ENCODE measurements at places on chromosomes 11 and 22.

- DNase-seq, result no peak
Measured at GRCh38 chr11:45000918-45001317, 50.2 kb upstream of the TP53I11 start.

DNA sequence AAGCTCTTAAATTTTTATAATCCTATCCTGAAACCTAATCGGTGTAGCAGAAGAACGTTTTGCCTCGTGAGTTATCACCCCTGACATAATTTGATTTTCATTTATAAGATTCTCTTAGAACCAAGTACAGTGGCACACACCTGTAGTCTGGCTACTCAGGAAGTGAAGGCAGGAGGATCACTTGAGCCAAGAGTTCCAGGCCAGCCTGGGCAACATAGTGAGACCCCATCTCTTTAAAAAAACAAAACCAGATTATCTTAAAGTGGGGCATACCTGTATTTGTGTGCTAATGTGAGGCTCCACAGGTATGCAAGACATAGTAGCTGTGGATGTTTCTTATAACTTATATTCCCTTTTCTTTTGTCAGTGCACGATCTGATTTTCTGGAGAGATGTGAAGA is 19.0 kb downstream of the ZFTA start:
- no peak for DNase-seq

- no peak for DNase-seq
Measured at GRCh38 chr11:15194671-15195415, 80.1 kb downstream of the INSC start.

- no peak for DNase-seq
Measured at GRCh38 chr11:94447149-94447548, 45.9 kb upstream of the GPR83 start.

GRCh38 chr22:35972559-35972958 is 56.1 kb downstream of the RBFOX2 start:
- DNase-seq, result no peak

GRCh38 chr11:134667505-134667904 is 255.5 kb upstream of the B3GAT1 start:
- DNase-seq, result no peak

- no peak for DNase-seq
Measured at GRCh38 chr11:17790453-17790852, 55.9 kb downstream of the KCNC1 start.

- no peak for DNase-seq
Measured at GRCh38 chr11:69200331-69201065, 44.8 kb downstream of the SMIM38 start.

- no peak for DNase-seq
Measured at GRCh38 chr11:86089659-86090058, 20.8 kb upstream of the PICALM start.

- no peak for DNase-seq
Measured at GRCh38 chr11:91860661-91861060, 364.0 kb upstream of the FAT3 start.

DNA sequence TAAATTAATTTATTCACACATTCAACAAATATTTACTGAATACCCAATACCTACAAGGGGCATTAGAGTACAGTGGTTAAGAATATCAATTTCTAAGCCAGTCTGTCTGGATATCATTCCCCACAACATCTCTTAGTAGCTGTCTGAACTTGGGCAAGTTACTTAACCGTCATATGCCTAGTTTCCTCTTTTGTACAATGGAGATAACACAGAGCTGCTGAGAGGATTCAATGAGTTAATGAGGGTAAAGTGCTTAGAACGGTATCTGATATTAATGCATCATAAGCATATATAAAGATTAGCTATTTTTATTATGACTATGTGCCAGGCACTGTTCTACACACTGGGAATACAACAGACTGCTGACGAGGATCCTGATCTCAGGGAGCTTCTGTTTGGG is 116.4 kb downstream of the APOL5 start:
- no peak for DNase-seq

DNA sequence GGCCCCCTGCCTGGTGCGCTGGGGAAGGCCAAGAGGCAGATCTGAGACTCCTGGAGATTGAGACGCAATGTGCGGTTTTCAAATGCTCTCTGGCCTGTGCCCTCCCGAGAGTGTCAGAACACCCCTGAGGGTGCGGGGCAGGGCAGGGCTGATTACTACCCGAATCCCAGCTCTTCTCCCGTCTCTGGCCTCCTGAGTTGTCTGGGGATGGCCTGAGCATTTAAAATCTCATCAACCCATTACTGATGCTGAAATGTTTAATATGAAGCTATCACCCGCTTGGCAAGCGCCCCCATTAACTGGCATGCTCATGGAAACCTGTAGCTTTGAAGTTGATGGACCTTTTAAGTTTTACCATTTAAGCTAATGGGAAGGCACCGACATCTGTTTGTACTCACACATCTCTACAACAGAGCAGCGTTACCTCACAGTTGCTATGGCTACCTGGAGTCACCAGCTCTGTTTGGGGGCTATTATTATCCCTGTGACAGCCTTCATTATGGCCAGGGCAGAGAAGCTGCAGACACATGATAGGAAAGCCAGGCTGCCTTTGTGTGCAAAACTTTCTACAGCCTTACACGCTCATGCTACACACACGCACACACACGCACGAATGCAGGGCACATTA is 3.6 kb upstream of the MB start:
- no peak for DNase-seq

DNA sequence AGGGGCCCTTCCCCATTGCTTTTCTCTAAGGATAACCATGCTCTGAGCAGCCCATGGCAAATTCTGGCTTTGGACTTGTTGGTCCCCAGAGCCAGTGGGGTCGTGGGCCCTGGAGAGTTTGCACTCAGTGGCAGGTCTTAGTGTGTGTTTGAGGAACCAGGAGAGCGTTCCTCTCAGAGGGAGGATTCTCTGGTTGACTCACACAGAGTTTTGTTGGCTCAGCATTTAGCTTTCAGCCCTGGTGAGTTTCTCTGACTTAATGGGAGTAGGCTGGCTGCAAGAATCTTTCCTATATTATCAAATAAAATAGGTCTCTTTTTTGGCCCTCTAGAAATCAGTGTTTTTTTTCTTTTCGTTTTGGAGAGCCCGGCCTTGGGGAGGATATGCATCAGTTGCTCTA is 20.9 kb downstream of the ST14 start:
- peak; percentile 19 for DNase-seq

DNA sequence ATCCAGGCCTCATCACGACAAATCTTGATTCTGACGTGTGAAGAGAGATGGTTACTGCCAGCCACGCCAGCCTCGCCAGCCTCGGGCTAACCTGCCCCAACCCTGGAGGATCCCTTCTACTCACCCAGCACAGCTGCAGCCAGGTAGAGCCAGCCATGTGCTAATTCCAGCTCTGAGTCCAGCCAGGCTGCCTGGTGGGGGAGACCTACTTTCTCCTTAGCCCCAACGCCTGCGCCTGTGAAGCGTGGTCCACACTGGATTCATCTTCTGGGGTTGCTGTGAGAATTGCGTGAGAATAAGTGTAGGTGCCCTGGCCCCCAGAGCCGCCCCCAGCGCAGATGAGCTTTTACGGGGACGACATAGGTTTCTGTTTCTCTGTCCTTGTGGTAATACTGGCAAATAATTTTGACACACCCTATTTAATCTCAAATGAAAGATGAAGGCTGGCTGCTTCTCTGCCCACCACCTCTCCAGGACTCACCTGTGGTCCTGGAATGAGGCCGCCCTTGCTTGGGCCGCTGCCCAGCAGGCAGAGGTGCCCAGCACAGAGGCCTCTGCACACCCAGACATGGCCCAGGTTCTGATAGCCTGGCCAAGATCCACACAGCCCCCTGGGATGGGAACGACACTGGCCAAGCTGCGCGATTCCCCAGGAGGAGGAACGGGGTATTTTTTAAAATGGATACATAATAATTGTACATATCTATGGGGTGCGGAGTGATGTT is 528.4 kb downstream of the TBC1D22A start:
- no peak for DNase-seq

- no peak for DNase-seq
Measured at GRCh38 chr11:47997063-47998053, 17.0 kb downstream of the PTPRJ start.

GRCh38 chr11:126061707-126062678 is 673 bp downstream of the CDON start:
- DNase-seq, result peak; percentile 51

DNA sequence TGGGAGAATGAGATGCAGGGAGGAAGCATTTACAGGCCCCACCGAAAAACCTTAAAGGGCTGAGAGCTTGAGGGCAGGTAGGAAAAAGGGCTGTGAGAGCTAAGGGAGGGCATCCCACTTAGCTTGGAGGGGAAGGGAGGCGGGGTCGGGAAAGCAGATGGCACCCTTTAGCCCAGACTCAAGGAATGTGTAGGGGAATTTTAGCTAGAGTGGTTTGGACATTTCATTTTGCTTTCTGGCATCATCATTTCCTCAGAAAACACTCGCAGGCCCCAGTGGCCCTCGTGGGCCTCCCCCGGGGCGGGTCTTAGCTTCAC is 846 bp upstream of the STIM1 start:
- no peak for DNase-seq

DNA sequence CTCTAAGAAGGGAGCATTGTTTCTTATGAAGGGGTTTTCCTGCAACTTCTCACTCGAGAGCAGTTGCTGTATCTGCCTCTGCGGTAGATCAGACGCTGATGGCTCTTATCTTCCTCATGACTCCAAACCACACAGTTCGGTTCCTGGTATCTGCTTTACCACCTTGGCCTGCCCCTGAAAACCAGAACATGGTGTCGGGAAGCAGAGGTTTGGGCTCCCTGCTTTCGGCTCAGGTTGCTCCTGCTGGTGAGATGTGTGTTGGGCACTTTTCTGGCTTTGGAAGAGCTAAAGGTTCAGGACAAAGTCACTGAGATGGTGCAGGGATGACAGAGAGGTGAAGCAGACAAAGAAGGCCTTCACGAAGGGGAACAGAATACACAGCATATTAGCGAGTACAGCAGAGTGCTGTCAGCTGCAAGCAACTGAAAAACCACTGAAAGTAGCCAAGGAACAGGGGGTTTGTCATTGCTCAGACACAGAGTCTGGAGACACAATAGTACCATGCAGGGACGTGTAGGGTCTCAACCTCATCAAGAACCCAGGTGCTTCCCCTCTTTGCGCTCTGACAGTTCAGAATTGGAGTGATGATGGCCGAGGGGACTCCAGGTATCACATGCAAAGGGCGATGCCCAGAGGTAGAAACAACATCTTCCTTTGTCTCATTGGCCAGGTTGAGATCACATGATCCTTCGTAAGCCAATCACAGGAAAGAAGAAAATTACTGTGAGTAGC is 11.9 kb upstream of the CSF2RB start:
- DNase-seq, result no peak

DNA sequence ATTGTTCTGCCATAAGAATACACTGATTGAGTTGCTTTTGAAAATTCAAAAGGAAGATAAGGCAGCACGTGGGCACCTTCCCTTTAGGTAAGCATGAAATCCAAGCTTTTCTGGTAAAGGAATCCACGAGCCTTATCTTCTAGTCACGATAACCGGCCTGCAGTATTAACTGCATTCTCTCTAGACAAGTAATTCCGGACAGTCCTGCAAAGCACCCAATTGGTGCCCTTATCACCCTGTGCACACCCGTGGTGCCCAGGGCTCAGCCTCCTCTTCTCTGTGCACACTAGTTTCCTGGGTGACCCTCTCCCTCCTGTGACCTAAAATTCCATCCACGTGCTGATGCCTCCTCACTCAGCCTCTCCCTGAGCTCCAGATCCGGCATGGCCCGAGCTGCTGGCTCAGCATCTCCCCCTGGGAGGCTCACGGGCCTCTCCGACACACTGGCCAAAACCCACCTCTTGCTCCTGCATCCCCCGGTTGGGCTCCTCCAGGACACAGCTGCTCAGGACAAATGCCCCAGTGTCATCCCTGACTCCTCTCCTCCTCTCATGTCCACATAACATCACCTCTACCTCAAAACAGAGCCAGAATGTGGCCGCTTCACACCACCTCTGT is 63.7 kb downstream of the PACSIN2 start:
- DNase-seq, result no peak

All from LoVo (cell line).